C1 segment of cervical spinal cord (tissue), 14 donors: ENCODE measurements at places on chromosomes 3 and 15.

GRCh38 chr3:97795951-97796350 is 25.9 kb upstream of the CRYBG3 start:
- no peak for DNase-seq

GRCh38 chr15:74543583-74543982 is 2.6 kb downstream of the ARID3B start:
- DNase-seq, result no peak

DNA sequence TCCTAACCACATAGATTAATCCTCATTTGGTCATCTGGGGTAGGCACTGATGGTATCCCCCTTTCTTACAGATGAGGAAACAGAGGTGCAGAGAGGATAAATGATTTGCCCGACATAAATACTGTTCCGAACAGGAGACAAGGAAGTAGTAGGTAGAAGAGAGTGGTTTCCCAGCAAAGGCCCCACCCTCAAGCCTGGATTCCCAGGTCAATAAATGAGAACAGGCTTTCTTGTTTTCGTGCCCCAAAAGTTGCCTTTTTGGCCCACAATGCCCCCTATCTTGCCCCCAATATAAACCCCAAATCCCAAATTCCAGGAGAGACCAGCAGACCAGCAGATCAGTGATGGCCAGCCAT is 125.5 kb upstream of the PRR20G start:
- no peak for DNase-seq

DNA sequence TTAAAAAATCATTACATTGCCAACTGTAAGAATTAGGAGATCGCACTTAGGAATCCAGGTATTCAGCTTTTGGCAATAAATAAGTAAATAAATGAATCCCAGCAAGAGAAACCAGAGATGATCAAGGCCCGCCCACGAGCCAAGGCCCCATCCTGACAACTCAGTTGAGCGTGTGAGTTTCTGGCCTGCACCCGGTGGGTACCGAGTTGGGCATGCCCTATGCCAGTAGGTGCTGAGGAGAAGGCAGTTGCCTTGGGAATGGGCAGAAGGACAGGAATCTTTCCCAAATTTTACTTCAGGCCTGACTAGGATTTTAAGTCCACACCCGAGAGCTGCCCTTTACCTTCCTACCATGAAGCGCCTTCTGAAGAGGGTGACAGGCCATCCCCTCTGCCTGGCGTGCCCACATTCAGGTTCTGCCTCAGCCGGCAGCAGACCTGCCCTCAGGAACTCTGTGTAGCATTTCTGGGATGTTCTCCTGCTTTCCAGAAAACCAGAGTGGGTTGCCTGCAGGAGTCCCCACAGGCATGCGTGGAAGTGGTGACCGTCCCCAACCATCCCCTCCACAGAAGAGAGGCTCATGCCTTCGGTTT is 99.3 kb upstream of the ALDH1A3 start:
- DNase-seq, result no peak

- DNase-seq, result no peak
Observed at GRCh38 chr3:129005526-129006303, 4.6 kb downstream of the EFCC1 start.
